AG04449 (cell line): ENCODE measurements at places on chromosomes 3 and 15.

DNA sequence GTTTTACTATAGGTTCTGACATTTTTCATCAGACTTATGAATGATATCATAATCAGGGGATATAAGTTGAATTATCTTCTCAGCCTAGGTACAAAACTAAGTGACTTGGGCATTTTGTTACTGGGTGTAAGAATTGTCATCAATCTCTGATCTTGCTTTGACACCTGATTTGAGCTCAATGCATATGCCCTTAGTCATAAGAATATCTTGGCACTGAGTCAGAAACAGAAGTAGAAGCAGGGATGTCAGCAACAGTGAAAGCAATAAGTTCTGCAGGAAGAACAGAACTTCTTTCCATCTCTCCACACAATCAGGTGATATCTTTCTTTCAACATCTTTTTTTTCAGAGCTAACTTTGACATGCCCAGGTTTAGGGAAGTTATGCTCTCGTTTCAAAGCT, 14.6 kb downstream of the SLITRK3 start:
- no peak for DNase-seq

- no peak for DNase-seq
Measured at GRCh38 chr15:91879158-91879557, 25.6 kb downstream of the SLCO3A1 start.

- DNase-seq, result no peak
Measured at GRCh38 chr3:52719618-52720017, 13.7 kb downstream of the SPCS1 start.

DNA sequence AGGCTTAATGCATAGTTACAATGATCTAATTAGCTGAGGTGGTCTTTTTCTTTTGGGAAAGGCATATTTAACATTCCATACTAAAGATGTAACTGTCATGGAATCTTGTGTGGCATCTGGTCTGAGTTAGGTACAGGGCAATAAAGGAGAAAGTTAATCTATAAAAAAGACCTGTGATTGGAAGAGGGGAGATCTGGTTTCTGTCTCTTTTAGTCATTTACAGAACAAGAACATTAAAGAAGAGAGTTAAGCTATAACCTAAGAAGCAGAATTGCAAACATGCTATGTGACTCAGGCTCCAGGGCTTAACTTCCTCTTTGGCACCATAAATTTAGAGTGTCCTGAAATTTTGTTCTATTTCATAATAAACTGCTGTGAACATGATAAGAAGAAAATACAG, 47.2 kb upstream of the MME start:
- DNase-seq, result peak; percentile 67

- no peak for DNase-seq
Measured at GRCh38 chr15:87322265-87322664, 934.3 kb downstream of the NTRK3 start.

DNA sequence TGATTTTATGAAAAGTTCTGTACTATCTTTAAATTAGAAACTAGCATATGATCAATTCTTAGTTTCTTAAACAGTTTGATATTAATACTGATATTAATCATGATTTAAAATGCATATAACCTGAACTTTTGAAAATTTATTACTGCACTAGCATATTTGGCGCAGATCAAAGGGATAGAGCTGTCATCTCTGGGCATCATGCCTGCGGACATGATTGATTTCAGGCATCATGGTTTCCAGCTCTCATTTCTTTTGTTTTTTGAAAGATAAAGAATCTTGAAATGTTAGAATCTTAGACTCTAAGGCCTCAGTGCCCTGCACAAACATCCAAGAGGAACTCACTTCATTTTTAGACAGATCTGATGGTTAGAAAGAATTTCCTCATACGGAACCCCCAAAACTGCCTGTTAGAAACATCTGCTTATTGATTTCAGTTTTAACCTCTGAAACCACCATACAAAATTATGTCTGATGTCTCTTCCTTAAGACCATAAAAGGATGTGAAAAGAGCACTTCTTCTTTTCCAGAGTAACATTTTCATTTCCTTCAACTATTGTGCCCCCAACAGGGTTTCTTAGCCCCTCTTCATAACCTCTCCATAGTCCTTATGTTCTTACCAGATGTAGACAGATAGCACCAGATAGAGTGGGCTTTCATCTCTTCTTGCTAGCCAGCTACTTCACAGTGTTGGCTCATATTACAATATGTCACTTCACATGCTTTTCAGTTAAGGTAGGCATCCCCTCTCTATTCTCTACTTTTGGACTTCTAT, 110.8 kb downstream of the BBX start:
- DNase-seq, result no peak

GRCh38 chr15:63909819-63910437, 76.2 kb upstream of the HERC1 start:
- DNase-seq, result no peak

GRCh38 chr15:81752974-81753373, 292.8 kb downstream of the MEX3B start:
- no peak for DNase-seq

DNA sequence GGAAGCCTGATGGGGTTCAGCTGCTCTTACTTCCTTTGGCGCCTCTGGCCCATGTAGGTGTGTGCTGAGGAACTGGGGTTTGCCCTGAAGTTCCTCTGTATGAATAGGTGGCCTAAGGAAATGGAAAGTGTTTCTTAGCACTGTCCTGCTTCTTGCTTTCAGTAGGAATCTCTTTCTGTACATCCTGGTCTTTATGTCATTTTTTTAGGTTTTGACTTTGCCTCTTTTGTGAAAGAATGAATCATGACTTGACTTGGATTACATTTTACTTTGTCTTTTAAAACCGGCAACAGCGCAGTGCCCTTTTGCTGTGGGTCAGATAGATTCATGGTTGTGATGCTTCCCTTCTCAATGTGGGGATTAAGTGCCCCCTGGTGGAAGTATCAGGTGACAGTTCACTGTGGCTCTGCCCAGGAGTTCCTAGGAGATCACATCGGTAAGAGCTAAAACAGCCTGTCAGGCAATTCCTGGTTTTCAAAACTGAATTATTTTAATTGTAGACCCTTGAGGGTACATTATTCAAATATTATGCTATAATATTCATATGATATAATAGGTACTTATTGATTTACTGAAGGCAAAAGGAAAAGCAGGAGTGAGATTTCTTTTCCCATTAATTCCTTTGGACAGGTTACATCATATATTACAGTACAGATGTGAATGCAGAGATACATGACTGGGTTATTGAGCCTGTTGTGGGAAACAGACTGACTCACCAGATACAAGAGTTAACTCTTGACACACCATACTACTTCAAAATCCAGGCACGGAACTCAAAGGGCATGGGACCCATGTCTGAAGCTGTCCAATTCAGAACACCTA, 95.4 kb downstream of the HCN4 start:
- no peak for DNase-seq

- DNase-seq, result no peak
Measured at GRCh38 chr3:119428538-119428937, 34.9 kb downstream of the TMEM39A start.

DNA sequence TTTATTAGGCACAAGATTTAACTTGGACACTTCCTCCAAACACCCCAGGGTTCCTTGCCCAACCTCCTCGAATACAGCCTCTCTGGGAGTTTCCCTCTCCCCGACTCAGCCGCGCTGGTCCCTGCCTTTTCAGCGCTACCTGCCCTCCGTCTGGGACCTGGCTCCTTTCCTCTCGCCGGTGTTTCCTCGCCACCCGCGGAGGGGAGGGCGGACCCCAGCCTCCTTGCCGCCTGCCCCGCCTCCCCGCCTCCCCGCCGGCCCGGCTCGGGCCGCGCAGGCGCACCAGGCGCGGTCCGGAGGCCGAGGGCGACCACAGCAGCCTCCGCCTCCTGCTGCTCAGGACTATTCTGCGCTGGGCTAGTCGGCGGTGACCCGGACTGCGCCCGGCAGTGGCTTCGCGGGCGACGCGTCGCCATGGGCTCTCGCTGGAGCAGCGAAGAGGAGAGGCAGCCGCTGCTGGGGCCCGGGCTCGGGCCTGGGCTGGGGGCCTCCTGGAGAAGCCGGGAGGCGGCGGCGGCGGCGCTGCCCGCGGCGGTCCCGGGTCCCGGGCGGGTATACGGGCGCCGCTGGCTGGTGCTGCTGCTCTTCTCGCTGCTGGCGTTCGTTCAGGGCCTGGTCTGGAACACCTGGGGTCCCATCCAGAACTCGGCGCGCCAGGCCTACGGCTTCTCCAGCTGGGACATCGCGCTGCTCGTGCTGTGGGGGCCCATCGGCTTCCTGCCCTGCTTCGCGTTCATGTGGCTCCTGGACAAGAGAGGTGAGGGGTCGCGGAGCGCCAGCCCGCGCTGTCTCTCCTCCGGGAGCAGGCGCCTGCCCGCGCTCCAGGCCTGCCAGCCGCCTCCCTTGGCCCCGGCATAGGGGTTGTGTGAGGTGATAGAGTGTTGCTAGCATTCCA, at the start of gene SLC49A4:
TSS of gene SLC49A4 (plus strand) at position 291 of the 895 bp plus-strand sequence. CDS start at position 415, 124 bp downstream.
- no peak for DNase-seq

DNA sequence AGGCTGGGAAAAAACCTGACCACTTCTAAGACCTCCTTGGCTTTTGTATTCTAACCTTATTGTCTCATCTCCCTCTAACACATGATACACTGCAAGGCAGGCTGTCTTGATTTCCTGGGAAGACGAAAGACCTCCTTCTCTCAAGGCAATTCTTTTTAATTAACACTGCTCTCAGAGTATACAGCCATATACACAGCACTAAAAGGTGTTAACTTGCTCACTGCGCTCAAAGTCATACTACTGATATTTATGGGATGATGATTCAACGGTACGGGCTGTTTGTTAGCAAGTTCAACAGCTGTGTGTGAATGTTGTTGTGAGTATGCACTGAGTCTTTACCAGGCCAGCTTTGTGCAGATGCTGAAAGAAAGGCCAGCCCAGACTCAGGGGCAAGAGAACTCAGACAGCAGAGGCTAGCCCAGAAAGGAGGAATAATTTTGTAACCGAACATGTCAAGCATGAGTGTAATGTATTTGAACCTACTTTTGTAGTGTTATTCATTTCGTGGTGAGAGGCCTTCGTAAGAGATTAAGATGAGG, 229.9 kb downstream of the IL5RA start:
- no peak for DNase-seq

DNA sequence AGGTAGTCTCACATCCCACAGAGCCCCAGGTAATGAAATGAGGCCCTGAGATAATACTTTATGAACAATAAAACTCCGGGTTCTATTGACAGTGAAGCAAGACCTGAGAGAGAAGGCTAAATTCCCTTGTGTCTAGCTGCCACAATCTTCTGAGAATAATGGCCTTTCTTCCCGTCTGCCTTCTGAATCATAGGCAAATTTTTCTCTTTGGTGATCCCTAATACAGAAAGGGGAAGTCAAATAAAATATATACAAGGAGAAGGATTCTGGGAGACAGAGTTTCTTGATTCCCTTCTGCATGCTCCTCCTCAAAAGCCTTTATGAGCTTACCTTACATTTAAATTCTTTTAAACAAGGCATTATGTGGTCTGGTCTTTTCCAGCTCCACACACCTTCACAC, 29.9 kb upstream of the CCR2 start:
- no peak for DNase-seq

DNA sequence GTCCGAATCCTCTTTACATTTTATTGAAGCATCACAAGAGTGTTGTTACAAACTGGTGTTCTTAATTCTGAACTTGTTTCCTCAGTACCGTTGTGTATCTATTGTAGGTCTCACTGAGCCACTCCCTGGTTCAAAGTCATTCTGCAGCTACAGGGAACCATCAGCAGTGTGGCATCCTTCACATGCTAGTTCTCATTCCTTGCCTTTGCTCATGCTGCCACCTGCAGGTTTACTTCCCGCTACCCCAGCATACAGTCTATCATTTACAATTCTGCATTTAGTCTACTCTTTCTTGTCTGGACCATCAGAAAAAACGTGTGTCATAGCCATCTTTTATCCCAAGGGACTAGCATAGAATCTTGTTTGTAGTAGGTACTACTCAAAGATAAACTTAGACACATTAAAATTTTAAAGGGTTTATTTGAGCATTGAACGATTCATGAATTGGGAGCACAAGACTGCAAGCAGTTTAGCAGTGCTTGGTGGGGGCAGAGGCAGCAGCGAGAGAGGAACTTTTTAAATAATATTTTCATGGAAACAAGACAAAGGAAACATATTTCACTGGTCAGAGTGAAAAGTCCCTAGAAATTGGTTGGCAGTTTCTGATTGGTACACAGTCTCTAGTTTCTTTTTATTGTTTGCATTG, 402.1 kb downstream of the CADM2 start:
- DNase-seq, result no peak

- DNase-seq, result no peak
Measured at GRCh38 chr3:12966847-12967605, 106.2 kb downstream of the IQSEC1 start.

DNA sequence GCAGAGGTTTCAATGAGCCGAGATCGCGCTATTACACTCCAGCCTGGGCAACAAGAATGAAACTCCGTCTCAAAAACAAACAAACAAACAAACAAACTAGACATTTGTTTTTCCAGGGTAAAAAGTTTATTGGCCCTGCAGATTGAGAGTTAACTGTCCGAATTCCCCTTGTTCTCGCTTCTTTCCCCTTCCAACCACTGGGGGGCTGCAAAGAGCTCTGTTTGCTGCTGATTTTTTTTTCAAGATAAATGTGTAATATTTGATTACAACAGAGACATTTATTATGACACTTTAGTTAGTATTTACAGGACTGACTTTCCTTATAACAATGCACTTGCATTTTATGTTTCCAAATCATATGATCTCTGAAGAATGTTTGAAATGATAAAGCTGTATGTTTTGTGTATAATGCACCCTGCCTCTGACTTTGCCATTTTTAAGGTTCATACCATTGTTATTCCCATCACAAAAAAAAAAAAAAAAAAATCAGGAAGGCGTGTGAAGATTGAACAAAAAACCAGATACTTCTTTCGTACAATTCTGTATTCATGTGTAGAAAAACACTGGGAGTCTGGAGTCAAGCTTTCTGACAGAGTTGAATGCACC, 2.8 kb downstream of the CLSTN2 start:
- no peak for DNase-seq

DNA sequence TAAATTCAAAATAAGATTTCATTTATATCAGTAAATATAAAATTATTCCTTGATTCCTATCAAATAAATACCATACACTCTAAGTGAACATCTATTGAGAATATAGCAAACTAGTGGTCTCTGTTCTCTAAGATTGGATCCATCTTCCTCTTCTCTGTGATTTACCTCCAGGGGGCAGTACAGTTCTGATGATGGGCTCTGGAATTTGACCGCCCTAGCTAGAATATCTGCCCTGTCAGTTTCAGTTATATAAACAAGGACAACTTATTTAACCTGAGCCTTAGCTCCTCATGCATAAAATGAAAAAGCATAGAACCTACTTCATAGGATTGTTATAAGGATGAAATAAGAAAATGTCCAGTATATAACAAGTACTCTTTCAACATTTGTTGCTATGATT, 171.1 kb upstream of the CCDC54 start:
- no peak for DNase-seq

DNA sequence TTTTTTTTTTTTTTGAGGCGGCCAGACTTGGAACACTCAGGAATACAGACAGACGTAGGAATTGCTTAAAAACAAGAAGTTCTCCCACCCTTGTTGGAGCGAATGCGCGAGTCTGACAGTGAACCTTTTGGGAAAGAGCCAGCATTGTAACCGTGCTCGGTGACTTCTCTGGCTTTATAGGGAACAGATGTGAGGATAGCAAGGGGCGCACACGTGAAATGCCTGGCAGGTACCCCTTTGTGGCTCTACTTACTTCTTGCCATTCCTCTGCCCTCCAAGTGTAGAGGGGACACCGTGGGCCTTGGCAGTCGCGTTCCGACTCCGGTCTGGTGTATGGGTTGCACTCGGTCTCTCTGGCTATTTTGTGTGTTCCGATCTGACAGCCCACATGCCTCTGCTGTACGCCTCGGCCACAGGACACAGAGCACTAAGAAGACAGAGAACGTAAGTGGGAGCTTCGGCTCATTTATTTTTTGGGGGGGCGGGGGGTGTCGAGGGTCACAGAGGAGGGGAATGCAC, 126.4 kb downstream of the ADAMTS9 start:
- DNase-seq, result no peak
